AG10803 (cell line): ENCODE measurements at places on chromosomes 16 and 17.

- no peak for DNase-seq
Observed at GRCh38 chr17:79975498-79976134, 60.1 kb downstream of the TBC1D16 start.

DNA sequence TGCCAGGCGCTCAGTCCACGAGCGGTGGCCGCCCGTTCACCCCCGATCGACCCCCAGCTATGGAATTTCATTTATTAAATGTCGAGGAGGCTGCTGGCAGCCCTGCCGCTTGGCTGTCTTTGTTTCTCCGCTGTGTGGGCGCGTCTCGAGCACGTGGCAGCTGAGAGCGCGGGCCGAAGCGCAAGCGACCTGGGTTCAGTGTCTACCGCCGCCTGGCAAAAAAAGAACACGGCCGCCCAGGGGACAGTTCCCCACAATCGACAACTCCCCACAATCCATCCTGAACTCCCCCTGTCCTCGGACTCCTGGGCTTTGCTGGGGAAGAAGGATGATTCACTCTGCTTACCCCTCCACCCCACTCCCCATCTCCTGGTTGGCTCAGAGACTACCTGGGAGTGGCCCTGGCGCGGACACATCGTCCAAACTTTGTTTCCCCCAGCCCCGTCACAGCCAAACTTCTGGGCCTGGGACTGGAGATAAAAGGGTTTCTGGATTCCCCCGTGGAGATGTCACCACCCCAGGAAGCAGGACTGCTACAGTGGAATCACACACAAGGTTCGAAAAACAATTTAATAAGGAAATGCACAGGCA lies 1.7 kb upstream of the ANKRD13B start:
- peak; percentile 26 for DNase-seq

- DNase-seq: no peak
Observed at GRCh38 chr17:77748436-77748835, 210.1 kb upstream of the TNRC6C start.

DNA sequence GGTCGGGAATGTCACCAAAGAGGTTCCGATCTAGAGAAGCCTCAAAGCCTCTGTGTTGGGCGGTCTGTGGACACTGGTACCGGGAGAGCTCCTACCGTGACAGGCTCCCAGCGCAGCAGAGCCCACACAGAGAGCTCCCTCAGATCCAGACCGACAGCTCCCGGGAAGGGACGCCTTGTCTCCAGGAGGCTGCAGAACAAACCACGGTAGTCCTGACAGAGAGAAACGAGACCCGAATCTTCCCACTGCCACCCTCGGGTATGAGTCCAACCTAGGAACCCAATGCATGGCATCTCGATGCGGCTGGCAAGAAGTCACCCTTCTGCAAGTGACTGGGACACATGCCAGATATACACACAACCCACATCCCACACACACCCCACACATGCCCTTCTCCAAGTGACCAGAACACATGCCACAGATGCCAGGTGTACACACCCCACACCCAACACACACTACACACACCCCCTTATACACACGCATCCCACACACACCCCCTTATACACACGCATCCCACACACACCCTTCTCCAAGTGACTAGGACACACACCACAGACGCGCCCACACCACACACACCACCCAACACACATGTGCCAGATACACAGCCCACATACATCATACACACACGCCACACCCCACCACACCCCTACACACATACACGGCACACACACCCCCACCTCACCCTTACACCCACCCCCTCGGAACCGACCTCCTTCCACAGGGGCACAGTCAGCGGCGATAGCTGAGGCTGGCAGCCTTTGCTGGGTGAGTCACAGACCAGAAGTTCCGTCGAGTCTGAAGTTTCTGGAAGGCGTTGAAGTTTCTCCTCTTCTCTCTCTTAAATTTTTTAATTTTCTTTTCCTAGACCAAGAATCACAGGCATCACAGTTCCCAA lies 15.9 kb upstream of the CYTH1 start:
- DNase-seq: no peak

DNA sequence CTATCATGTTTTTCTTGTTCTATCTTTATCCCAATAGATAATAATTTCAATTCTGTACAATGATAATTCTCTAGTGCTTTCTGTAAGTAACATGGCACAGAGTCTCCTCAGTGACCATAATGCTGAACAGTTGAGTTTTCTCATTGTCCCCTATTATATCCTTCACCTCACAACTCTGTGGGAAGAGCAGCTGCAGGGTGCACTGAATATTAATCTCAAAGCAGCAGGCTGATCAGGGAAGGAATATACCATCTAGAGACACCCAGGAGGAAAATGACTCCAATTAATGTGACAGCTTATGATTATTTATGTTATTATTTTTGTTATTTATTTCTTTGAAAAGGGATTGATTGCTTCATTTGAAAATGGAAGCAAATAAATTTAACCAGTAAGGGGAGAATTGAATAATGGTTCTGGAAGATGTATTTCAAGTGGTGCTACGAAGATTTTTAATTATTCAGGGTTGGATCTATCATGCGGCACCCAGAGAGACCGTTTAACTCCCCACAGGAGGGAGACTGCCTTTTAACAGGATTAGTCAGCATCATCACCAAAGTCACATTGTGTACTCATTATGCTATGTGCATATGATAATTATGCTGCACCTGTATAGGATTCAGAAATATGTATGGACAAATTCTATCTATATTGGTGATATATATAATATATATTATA lies 1015.7 kb upstream of the GOT2 start:
- DNase-seq: no peak

GRCh38 chr17:18059283-18059682 lies 20.1 kb downstream of the GID4 start:
- no peak for DNase-seq

DNA sequence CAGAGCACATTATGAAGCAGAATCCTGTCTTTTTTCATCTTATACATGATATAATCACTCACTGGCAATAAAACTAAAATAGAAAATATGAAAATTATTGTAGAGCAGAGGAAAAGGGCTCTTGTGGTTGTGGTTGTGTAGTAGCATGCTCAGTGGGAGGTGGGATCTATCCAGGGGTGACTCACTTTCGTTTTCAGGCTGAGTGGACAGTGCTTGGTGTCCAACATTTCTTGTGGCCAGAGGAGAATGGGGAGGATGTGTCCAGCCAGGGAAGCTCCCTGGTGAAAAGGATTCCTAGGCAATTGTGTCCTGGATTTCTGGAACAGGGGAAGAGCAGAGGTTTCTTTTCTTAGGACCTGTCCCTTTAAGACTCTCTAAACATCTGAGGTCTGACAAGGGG lies 31.9 kb upstream of the CPHXL start:
- peak; percentile 32 for DNase-seq

DNA sequence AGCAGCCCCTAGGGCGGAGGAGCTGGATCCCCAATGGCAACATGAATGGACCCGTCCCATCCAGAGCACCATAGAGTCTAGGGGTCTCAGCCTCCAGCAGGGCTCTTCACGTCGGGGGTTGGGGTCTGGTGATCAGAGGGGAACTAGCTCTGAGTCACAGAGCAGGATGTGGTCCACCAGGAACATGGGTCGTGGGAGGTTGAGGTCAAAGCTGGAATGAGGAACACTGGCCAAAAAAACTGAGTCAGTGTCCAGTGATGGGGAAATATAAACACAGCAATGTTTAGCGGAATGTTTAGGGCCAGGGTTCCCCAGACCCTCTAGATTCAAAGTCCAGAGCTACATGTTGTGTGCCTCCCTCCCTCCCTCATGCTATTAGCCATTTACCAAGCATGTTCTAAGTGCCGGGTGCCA lies 79.1 kb upstream of the C16orf82 start:
- DNase-seq: peak; percentile 84

GRCh38 chr17:73947966-73948355 lies 255.5 kb upstream of the RPL38 start:
- DNase-seq: no peak

DNA sequence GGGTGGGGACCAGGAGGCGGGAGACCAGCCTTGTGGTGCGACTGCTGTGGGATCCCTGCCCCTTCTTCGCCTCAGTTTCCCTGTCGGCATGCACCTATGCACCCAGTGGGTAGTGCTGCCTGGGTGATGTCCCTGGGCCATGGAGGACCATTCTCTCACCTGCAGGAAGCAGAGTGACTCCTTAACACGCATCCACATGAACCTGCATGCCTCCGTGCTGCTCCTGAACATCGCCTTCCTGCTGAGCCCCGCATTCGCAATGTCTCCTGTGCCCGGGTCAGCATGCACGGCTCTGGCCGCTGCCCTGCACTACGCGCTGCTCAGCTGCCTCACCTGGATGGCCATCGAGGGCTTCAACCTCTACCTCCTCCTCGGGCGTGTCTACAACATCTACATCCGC lies 25.2 kb downstream of the ADGRG5 start:
- no peak for DNase-seq

DNA sequence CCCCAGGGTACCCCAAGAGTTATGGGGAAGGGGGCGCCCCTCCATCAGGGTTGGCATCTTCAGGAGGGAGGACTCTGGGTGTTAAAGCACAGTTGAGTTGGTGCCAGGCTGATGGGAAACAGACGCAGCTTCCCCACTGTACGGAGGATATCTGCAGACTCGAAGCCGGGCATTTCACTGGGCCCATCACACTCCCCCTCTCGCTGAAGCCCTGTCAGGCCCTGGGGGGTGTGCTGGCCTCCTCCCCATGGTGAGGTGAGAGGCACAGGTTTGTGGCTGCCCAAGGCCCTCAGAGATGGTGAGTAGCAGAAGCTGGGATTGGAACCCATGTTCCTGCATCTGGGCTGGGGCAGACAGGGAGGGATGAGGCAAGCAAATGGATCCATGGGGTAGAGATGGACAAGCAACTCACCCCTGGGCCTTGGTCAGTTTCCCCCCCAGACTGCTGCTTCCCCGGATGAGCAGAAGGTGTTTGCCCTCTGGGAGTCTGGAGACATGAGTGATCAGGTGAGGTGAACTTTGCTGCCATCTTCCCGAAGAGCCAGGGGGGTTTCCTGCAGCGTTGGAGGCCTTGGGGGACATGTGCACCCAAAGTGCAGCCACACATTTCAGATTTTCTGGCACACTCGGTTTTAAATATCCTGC lies 31.0 kb downstream of the POLR3E start:
- no peak for DNase-seq

GRCh38 chr16:85293458-85293857 lies 181.2 kb upstream of the CIBAR2 start:
- no peak for DNase-seq

GRCh38 chr17:29847118-29847517 lies 82.9 kb downstream of the SSH2 start:
- no peak for DNase-seq

DNA sequence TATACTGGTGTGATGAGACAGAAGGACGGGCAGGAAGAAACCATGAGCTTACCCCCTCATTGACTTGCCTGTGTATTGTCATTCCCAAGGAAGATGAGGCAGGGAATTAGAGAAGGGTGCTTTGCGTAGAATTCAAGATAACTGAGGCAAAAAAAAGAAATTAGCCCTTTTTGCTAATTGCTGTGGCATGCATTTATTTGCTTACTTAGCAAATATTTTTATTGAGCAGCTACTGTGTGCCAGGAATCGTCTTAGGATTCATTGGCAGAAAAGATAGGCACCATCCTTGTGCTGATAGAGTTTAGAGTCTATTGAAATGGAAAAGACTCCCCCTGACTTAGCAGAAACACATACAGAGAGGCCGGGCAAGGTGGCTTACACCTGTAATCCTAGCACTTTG lies 541.9 kb downstream of the TMEM114 start:
- no peak for DNase-seq

- DNase-seq: no peak
Observed at GRCh38 chr17:59342681-59343131, 11.3 kb downstream of the YPEL2 start.

DNA sequence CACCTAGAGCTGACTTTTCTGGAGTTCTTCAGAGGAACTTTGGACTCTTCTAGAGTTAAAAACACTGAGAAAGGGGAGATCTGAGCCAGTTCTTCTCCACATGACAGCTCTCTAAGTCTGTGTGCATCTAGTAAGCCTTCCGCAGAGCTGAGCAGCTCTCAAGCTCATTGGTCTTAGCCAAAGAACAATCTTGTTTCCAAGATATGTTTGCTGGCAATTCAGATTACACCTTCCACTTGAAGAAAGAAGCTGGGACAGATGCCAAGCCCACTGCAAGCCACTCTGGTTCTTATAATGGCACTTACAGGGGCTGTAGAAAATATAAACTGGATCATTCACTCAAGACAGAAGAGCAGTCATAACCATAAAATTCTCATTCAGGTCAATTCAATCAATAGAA lies 134.1 kb upstream of the TOX3 start:
- no peak for DNase-seq

DNA sequence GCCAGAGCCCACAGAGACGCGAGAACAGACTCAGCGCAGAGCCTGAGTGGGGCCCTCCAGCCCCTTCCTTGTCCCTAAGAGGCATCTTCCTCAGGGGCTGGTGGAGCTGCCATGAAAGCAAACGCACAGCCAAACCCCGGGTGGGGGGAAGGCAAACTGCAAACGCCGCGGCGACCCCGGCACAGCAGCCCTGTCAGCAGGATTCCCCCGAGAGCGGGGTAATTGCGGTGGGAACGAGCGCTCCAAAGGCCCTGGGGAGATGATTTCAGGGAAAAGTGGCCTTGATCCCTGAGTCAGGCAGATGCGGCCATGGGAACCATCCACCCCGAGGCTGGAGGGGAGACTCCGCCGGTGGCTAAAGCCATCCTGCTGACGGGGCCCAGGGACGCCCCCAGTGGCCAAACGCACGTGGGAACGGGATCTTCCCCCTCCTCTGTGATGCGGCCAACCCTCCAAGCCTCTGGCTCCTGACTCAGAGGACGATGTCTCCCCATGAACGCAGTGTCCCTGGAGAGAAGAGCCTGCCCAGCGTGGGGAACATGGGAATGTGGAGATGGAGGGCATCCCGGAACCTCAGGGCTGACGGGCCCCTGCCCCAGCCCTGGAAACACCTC lies 25.1 kb downstream of the SLC7A5 start:
- DNase-seq: no peak

- DNase-seq: no peak
Observed at GRCh38 chr17:14452856-14453255, 152.0 kb downstream of the HS3ST3B1 start.

DNA sequence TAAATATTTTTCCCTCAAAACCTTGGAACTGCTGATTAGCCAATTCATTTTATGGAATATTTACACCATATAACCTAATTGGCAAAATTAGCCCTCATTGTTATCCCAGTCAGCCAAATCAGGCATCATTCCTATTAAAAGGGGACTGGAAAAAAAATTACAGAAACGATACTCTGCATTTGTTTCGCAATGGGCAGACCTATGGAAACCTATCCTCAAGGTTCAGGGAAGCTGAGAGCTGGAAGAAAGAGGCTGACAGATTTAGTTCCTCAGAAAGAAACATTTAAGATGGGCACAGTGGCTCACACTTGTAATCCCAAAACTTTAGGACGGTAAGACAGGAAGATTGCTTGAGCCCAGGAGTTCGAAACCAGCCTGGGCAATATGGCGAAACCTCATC lies 85.6 kb upstream of the RPH3AL start:
- no peak for DNase-seq
